ENCODE measurements at places on chromosomes 6 and 20. TPM values are rescaled to one million over a fixed set of nuclear protein-coding genes. Genes with fewer than 3 reads are reported as not detected.

The MAP7 gene
- polyA plus RNA-seq, result 1.2 TPM

The FKBP1A gene
- 154 TPM for polyA plus RNA-seq

The TSPO2 gene
- polyA plus RNA-seq, result not detected

The LTB gene
- polyA plus RNA-seq, result 0.73 TPM

- no peak for DNase-seq
Observed at GRCh38 chr6:125670568-125670967, 78.9 kb upstream of the HEY2 start.

GRCh38 chr6:16480763-16481560 lies 242.6 kb downstream of the GMPR start:
- DNase-seq, result no peak

- no peak for DNase-seq
Observed at GRCh38 chr6:157908369-157909281, 73.0 kb upstream of the SYNJ2 start.

- no peak for DNase-seq
Observed at GRCh38 chr6:111805511-111806164, 67.6 kb downstream of the FYN start.

- DNase-seq, result no peak
Observed at GRCh38 chr6:7431313-7431673, 41.7 kb downstream of the RIOK1 start.

- peak; percentile 62 for DNase-seq
Observed at GRCh38 chr6:42276034-42276890, 58.6 kb upstream of the MRPS10 start.

GRCh38 chr6:144893680-144894151 lies 608.6 kb downstream of the UTRN start:
- DNase-seq, result no peak

DNA sequence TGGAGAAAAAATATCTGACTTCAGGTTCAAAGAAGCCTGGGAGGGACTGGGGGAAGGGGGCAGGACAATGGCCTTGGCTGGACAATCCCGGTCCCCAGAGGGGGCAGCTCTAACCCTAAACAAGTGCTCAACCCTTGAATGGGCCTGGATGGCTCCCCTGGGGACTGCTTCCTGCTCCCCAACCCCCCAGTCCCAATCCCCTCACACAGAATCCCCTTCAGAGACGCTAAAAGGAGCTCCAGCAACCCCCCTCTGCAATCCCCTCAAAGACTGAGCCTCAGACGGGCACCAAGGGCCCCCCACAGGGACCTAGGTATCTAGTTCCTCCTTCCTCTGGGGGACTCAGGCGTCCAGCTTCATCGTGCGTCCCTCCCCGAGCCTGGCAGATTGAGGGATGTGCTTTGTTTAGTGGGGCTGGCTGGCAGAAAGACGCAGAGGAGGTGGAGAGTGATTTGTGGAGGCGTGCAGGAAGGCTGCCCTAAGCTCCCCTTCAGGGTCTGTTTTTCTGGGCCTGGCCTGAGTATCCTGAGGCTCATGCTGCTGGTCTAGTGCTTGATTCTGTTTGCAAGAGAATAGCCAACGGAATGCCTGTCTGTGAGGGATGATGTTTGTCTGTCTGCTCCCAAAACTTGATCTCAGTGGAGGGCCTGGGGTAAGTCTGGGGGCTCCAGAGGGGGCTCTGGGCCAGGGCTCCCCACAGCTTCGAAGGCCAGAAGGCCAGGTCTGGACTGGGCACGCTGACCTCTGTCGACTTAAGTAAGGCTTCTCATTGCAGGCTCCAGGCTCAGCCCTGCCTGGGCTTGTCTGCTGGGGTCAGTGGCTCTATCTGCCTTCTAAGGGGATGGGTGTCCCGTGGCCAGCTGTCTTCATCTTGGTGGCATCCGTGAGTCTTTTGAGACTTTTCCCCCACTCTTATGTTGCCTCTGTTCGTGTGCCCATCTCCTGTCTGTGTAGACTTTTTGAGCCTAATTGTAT lies 1.7 kb upstream of the POU5F1 start:
- no peak for DNase-seq

- DNase-seq, result no peak
Observed at GRCh38 chr6:112269979-112270566, 15.7 kb upstream of the LAMA4 start.

- DNase-seq, result no peak
Observed at GRCh38 chr20:24954151-24954550, 5.1 kb downstream of the CST7 start.

GRCh38 chr6:98039443-98039842 lies 756.4 kb upstream of the MMS22L start:
- DNase-seq, result no peak

DNA sequence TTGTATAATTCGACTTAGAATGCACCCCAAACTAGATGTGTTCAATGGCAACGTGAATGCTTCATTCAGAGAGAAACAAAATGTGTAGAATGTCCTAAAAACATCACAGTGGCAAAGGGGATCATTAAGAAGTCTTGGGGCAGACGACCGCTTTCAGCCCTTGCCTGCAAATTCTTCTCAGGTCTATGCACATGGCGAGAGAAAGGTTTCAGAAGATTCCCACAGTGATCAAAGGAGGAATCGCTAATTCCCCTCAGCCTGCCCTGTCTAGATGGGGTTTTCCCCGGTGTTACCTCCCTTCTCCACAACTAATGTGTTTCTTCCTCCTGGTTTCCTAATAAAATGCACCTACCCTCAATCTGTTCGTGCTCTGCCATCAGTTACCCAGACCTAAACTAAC lies 13.3 kb upstream of the NHSL1 start:
- no peak for DNase-seq

GRCh38 chr6:15102241-15102640 lies 143.6 kb upstream of the JARID2 start:
- no peak for DNase-seq

- no peak for DNase-seq
Observed at GRCh38 chr20:20063941-20064702, 11.8 kb downstream of the CFAP61 start.

- DNase-seq, result no peak
Observed at GRCh38 chr6:32833664-32834063, 4.9 kb downstream of the TAP2 start.

GRCh38 chr6:107931894-107932293 lies 26.1 kb downstream of the SEC63 start:
- DNase-seq, result no peak
